ENCODE measurements at places on chromosomes 16 and 17. TPM values are rescaled to one million over a fixed set of nuclear protein-coding genes. Genes with fewer than 3 reads are reported as not detected.

The KRT31 gene
- total RNA-seq: not detected

The PLA2G10 gene
- total RNA-seq: not detected

The TUBG2 gene
- 8.0 TPM for total RNA-seq

The SHISA9 gene
- not detected for total RNA-seq

The SLC16A3 gene
- 257 TPM for total RNA-seq

The TP53TG3C gene
- total RNA-seq: not detected

The RAB11FIP4 gene
- 38.0 TPM for total RNA-seq

The KRTAP3-1 gene
- not detected for total RNA-seq

The GAST gene
- not detected for total RNA-seq

The CD68 gene
- 9.4 TPM for total RNA-seq

The HOXB13 gene
- not detected for total RNA-seq

The TAT gene
- not detected for total RNA-seq

The TBC1D3L gene
- 17.1 TPM for total RNA-seq

The CDRT15L2 gene
- not detected for total RNA-seq
